G401 (cell line): ENCODE measurements at places on chromosomes 5 and 9. TPM values are rescaled to one million over a fixed set of nuclear protein-coding genes. Genes with fewer than 3 reads are reported as not detected.

The SLCO6A1 gene
- not detected in 2 replicates for total RNA-seq

The DBH gene
- total RNA-seq = not detected in 2 replicates

The PSMB7 gene
- total RNA-seq = 163 and 196 TPM in 2 replicates

The GDNF gene
- not detected in 2 replicates for total RNA-seq

The PCDHA5 gene
- under 0.01 and 0.31 TPM in 2 replicates for total RNA-seq

The WNT8A gene
- not detected in 2 replicates for total RNA-seq

The TMEFF1 gene
- total RNA-seq = 11.8 and 24.6 TPM in 2 replicates

The EFNA5 gene
- 0.54 and 0.98 TPM in 2 replicates for total RNA-seq

The NANS gene
- total RNA-seq = 122 and 147 TPM in 2 replicates

The FOXD4L5 gene
- total RNA-seq = not detected in 2 replicates

The KCNV2 gene
- total RNA-seq = not detected in 2 replicates

The ADAM19 gene
- 0.17 and 0.55 TPM in 2 replicates for total RNA-seq

The TTC39B gene
- total RNA-seq = 2.3 and 2.6 TPM in 2 replicates

The PRDM9 gene
- not detected in 2 replicates for total RNA-seq

The SOX30 gene
- not detected in 2 replicates for total RNA-seq

The SLC36A2 gene
- not detected in 2 replicates for total RNA-seq

The FCN2 gene
- not detected in 2 replicates for total RNA-seq

The CLTA gene
- 630 and 665 TPM in 2 replicates for total RNA-seq

The SCGB3A2 gene
- total RNA-seq = not detected in 2 replicates

The GALNT10 gene
- 47.8 and 61.1 TPM in 2 replicates for total RNA-seq

DNA sequence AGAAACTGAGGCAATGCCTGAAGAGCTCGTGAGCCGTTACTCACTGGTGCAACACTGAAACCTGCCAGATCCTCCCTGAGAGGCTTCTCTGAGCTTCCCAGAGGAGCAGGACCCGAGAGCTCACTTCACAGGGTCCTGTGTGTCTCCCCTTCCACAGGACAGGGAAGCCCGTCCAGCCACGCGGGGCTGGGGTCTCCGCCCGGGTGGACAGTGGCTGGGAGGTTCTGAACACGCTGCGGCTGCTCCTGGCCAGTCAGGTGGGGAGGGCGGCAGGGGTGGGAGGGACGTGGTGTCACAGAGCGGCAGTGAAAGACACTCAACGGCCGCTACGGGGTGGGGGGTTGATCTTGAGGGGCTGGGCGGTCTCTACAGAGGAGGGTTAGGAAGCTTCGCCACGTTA is 290 bp upstream of the ZDHHC11 start:
- no peak for DNase-seq

GRCh38 chr9:85528607-85529006 is 213.1 kb downstream of the AGTPBP1 start:
- no peak for DNase-seq

DNA sequence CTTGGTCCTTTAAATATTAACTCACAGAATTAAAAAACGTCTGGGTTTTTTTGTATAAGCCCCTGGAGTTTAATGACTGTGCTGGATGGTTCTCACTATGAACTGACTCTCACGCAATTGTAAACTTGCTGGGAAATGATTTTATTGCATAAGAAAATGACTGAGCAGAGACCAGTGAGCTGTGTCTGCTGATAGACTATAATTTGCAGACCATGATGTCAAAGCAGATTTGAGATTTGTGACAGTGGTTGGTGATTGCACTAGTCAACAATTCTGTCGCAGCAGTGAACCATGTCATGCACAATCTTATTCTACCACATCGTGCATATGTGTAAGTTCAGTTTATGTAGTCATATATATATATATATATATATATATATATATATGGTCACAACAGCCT is 85.7 kb upstream of the C9orf72 start:
- no peak for DNase-seq

- no peak for DNase-seq
Observed at GRCh38 chr5:123537256-123537655, 25.3 kb downstream of the CSNK1G3 start.

DNA sequence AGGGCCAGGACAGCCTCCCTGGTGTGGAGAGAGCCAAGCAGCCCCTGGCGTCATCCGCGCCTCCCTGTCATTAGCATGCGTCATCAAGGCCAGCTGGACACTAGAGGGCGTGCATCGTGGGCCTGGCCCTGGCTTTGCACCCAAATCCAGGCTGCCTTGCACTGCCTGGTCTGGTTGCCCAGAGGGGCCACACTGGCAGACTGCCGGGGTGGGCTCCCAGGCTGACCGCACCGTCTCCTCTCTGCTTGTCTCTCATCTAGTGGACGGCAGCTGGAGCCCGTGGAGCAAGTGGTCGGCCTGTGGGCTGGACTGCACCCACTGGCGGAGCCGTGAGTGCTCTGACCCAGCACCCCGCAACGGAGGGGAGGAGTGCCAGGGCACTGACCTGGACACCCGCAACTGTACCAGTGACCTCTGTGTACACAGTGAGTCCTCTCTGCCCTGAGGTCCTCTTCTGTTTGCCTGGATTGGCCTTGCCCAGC is 29.0 kb downstream of the HK3 start:
- DNase-seq = peak; percentile 79

- no peak for DNase-seq
Observed at GRCh38 chr9:99876190-99876589, 30.3 kb upstream of the STX17 start.

DNA sequence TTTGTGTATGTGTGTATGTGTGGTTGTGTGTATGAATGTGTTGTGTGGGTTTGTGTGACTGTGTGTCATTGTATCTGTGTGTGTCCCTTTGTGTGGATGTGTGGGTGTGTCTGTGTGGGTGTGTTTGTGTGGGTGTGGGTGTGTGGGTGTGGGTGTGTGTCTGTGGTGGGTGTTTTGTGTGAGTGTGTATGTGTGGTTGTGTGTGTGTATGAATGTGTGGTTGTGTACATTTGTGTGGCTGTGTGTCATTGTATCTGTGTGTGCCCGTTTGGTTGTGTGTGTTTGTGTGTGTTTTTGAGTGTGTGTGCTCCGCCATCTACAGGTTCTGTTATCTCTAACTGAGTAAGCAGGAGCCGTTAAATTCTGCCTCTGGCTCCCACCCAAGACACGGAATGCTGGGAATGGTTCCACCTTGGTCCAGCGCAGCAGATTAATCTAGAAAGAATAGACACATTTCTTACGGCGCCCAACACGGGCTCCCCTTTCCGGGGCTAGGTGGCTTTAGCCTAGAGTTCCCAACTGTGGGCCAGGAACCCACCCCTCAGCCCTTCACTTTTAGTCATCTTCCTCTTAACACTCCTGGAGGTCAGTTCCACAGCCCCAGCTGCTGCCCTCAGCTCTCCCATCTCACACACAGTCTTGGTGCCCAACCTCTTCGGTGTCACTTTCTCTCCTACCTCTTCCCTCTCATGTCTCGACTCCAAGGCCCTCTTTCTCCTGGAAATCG is 197.1 kb downstream of the TTLL11 start:
- peak; percentile 87 for DNase-seq

DNA sequence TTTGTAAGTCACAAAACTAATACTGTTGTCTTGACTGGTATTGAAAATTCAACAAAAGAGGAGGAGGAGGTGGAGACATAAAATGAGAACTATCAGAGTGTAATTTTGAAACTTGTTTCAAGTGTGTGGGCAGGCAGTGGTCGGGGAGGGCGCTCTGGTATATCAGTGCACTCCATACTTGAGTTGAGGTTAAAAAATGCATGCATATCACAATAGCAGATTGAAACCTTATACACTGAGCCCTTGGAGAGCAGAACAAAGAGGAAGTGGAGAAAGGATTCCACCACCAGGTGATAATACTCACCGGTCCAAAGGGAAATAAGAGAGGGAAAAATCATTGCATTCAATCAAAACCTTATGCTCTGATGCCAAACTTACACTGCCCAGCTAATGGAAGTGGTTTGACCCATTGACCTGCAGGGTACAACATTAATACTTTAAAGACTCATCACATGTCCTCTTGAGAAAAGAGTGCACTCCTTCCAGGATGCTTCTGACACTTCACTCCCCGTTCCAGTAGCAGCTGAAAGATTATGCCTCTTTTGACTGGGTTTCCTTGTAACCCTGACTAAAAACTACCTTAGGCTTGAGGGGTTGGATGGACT is 79.5 kb upstream of the FAM169A start:
- no peak for DNase-seq

- DNase-seq = no peak
Observed at GRCh38 chr9:82196622-82197441, 208.3 kb downstream of the SPATA31D1 start.

DNA sequence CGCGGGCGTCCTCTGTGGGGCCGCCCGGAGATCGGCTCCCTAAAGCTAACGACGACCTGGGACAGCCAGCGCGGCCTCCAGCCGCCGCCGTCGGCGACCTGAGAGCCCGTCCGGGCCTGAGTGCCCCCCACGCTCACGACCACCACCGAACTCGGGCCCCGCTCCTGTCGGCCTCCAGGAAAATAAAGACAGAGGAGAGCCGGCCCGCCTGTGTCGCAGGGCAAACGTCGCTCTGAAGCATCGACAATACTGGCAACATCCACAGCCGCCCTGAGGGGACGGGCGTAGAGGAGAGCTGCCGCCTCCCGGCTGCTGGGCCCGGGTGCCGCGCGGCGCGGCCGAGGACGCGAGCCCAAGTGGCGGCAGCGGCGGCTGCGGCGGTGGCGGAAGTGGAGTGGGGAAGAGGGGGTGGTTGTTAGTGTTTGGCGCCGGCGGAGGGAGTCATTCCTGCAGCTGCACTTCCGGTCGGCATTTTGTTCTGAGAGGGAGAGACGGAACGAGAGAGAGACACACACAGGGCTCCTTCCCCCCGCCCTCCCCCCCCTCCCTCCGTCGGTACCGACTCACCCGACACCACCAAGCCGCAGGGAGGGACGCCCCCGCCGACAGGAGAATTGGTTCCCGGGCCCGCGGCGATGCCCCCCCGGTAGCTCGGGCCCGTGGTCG is at the start of gene NIPBL:
TSS of gene NIPBL (plus strand) at position 471 of the 666 bp plus-strand sequence. CDS start 76,928 bp downstream, outside the sequence.
- DNase-seq = peak; percentile 92

DNA sequence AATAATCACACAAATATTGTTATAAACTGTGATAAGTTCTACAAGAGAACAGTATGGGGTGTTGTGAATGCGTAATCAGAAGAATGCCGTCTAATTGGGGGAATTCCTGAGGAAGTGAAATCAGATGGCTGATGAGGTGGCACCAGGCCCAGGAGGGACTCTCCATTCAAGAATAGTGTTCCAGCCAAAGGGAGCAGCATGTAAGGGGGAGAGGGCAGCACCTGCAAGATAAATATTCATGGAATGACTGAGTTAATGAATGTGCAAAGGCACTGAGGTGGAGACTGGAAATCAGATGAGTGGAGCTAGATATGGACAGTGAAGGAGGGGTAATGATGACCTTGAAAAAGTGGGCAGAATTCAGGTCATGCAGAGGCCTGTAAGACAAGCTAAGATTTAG is 250.6 kb downstream of the ARRDC3 start:
- no peak for DNase-seq

- no peak for DNase-seq
Observed at GRCh38 chr9:785997-786396, 55.5 kb upstream of the DMRT1 start.

DNA sequence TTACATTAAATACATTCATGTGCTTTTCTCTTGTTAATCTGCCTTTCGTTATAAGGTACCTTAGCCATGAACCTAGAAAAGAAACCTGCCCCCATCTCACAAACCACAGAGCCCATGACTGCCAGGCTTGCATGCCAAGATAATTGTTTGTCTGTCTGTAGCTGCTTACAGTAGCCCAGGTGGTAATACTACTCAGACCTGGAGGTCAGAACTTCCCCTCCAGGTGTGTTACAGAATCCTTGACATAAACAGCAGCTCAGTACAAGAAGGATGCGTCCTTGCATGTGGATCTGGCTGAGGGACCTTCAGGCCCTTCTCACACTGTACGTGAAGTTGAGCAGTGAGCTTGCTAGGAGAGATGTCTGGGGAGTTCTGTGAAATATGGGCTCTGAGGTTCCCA is 291.4 kb downstream of the CSNK1G3 start:
- no peak for DNase-seq

DNA sequence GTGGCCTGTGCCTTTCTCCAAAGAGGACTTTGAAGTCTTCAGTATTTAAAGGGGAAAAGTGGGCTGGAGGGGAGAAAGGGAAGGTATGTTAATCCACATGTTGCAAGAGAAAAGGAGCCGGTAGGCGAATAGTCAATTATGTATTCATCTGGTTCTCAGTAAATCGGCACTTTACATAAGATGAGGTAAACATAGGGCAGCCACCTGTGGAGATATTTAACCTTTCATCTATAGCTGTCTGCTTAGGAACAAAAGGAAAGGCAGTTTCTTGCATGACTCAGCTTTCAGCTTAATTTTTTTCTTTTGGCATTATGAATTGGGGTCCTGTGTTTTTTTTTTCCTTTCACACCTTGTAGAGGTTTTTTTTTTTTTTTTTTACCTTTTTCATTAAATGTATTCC is 42.2 kb downstream of the FGD3 start:
- no peak for DNase-seq

DNA sequence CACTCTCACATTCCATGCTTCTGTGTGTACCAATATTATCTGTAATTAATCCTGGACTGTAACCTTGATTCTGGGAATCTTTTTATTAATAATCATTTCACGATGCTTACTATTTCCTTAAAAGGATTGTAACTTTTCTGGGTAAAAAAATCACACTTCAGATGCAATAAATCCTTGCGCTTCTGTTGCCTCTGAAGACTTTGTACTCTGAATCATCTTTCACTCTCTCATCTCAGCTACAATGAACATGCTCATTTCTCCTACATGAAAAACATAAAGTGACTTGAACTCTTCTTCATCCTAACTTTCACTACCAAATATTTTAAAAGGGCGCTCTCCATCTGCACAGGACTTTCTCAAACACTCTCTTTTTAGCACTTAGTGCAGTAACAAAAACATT is 50.0 kb downstream of the GDA start:
- no peak for DNase-seq

- DNase-seq = no peak
Observed at GRCh38 chr5:37435261-37435660, 56.1 kb downstream of the WDR70 start.

GRCh38 chr9:98251551-98251950 is 3.9 kb downstream of the TBC1D2 start:
- no peak for DNase-seq

DNA sequence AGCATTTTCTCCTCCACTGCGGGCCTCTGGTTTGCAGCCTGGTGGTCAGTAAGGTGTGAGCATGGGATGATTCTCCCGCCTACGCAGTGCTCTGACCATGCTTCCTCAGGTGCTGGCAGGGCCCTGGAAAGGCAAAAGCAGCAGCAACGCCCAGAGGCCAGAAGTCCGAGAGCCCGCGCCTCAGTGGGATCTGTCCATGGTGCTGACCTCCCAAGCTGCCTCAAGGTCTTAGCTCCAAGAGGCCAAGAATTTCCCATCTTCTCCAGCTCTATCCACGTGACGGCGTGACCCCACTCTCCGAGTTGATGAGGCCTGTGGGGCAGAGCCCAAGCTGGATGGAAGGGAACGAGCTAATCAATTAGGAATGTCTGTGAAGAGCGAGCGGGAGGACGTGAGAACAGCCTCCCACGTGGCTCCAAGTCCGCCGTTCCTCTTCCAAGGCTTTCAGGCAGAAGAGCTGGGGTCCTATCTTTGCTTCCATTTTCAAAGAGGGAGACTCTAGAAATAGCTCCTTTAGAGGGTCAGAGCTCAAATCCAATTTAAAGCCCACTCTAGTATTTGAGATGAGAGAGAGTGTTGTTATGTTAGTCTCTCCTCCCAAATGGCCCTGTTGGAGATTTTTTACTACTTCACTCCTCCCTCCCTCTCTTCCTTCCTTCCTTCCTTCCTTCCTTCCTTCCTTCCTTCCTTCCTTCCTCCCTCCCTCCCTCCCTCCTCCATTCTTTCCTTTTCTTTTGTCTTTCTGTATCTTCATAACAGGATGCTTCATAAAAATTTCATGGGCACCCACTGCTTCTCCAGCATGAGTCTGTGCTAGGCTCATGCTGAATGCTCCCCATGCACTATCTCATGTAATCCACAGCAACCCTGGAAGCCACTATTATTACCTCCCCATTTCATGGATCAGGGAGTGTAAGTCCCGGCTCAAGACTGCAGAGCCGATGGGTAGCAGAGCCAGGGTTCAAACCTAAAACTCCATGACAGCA is 69.3 kb downstream of the OLFM1 start:
- DNase-seq = no peak
